ENCODE measurements at places on chromosomes 2 and 18.
A peak's percentile ranks its signal among the peaks of the same experiment; 100 is the strongest.

GRCh38 chr2:162074928-162075688 is 1.1 kb upstream of the DPP4 start:
- DNase-seq: no peak

DNA sequence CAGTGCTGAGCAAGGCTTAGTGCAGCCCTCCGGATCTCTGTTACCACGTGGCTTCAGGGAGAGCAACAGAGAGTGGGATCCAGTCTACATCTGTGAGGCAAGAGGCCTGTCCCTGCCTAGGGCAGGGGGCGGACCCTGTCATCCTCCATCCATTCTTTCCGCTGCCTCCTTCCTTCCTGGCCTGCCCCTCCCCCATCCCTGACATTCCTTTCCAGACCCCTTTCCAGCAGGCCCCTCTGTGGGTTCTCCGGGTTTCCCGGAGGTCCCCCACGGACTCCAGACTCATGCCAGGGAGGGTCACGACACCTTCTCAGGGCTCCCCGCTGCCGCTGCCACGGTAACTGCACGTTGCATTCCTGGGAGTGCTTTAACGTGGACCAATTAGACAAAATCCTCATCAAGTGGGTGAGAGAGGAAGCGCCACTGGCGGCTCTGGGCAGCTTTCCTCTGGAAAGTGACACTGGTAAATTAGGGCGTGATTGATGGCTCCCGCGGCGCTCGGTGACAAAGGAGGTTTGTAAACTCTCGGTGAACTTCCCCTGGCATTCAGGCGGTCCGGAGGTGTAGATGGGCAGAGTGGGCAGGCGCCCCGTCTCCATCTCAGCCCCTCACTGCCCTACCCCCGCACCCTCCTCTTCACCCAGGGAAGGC is 11.4 kb downstream of the ATOH8 start:
- no peak for DNase-seq

DNA sequence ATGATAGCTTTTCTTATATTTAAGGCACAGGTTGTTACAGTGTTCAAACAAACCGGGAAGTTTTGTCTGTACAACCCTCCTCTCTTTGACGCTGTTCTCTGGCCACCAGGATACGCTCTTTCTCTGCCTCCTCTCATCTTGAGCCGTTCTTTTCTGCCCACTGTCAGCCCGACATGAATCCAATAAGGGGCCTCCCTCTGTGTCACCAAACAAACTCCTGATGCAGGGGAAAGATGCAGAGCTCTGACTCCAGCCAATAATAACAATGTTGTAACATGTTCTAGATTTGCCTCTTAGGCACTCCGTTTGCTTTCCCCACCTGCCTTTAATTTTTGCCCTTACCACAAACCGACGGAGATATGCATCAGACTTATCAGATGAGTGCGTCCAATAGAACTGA is 449.3 kb downstream of the SLC4A3 start:
- peak; percentile 62 for DNase-seq

DNA sequence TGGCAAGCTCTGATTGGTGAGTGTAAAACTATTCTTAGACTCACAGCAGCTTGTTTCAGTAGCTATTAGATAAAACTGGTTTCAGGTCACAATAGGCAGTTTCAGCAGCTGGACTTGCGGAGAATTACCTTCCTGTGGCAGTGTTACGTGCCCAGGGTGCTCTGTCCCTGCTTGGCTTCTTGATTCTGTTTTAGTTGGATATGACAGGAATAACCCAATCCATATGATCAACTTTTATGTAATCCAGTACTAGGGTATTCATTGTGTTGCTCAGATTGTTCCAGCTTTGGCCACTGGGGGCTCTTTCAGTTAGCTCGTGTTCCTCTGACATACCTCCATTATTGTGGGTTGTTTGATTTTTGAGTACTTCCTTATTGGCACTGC is 43.1 kb downstream of the INPP4A start:
- no peak for DNase-seq

DNA sequence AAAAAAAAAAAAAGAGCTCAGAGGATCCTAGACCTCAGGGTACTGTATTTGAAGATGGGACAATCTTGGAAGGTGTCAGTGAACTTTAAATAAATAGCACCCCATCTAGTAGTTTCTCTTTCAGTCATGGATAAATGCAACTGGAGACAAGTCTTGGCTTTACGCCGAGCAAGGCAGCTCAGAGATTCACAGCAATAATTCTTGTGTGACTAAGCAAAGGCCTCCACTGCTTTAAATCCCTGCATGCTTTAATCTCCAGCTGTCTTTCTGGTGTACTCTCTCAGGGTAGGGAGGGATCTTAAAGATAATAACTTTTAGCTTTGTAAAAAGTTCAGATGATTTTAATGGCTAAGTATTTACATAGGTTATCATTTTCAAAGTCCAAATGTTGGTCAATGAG is 36.3 kb downstream of the NRXN1 start:
- no peak for DNase-seq

GRCh38 chr18:25798046-25798445 is 292.4 kb downstream of the SS18 start:
- no peak for DNase-seq

- no peak for DNase-seq
Observed at GRCh38 chr18:76370686-76371085, 124.4 kb downstream of the ZNF516 start.

DNA sequence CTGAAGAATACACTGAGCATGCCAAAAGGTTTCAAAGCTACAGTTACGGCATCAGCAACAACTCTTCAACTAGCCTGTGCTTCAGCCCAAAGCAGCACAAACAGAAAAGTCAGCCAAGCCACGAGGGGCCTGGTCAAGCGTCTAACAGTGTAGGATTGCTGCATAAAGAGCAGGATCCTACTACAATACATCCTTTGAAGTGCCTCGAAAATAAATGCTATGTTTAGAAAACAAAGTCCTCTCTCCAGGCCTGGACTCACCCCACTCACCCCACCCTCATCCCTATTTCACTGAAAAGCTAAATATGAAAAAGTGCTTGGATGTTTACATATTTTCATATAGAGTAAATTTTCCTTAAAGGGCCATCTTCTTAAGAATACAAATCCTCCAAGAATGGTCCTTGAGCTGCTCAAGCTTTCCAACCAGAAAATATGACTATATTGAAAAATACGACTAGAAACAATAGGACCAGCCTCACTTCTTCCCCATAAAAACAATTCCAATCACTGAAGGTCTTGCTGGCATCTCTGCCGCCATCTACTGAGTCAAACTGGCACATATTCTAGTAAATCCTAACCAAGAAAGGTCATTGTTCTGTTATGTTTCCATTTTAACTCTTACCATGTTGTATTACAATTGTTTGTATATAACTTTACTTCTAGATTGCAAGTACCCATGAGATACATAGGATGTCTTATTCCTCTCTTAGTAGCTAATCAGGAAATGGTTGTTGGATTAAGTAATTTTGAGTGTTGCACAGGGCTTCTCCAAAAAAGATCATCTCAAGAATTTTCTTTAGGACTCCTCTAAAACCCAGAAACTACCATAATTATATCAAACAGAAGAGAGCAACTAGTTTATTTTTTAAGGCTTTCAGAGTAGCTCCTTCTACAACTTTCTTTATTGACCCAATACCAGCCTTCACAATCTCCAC is 63.6 kb downstream of the CLHC1 start:
- no peak for DNase-seq

DNA sequence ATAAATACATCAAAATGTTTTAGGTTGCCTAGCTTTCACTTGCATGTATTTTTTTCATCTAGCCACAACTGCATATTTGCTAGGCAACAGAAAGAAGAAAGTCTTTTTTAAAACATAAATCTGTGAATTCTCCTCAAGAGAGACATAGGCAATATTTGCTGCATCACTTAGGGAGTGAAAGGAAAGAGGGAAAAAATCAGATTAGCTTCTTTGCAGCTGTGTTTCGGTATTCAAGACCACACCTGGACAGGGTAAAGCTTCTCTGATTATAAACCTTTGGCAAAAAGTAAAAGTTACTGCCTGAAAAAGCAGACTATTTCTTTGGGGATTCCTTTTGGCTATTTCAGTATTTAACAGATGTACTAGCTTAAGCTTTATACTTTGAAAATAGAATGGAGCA is 280.9 kb upstream of the ZSWIM2 start:
- no peak for DNase-seq

- no peak for DNase-seq
Observed at GRCh38 chr2:139083121-139083520, 302.9 kb upstream of the NXPH2 start.

- no peak for DNase-seq
Observed at GRCh38 chr2:115887209-115887776, 1444.9 kb downstream of the DPP10 start.

DNA sequence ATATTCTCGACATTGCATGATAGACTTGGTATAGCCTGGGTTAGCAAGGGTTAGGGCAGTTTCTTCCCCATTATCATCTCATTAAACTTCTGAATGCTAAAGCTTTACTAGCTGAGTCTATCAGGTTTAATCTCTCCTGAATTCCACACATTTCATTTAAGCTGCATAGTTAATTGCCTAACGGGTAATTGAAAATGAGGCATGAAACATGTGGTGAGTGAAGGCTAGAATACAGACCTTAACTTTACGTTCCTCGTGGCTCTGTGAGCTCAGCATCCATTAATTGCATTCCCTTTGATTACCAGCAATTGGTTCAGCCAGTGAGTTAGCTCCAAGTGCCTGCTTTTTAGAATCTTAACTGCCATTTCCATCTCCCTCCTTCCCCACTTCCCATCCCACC is 126.5 kb upstream of the MEX3C start:
- no peak for DNase-seq

DNA sequence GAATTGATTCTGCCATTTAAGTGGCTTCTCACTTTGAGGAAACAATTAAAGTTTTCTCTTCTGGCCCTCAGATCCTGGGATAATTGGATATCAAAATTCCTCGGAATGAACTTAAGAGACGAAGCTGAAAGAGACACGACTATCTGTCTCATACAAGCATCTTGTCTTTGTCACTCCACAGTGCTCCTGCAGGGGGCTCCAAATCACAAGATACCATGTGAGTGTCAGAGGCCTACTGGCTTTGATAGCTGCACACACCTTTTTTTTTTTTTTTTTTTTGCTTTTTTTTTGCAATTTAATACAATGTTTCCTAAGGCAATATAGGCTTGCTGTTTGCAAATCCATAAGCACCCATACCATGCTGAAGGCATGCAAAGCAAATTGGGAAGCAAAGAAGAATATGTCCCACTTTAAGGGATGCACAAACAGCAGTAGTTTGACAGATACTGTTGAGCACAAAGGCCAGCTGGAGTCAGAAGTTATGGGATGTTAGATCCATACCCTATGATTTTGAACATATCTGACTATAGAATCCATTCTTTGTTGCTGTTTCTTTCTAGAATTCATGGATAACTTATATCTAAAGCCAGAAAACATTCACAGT is 109.0 kb upstream of the CBLN2 start:
- no peak for DNase-seq

DNA sequence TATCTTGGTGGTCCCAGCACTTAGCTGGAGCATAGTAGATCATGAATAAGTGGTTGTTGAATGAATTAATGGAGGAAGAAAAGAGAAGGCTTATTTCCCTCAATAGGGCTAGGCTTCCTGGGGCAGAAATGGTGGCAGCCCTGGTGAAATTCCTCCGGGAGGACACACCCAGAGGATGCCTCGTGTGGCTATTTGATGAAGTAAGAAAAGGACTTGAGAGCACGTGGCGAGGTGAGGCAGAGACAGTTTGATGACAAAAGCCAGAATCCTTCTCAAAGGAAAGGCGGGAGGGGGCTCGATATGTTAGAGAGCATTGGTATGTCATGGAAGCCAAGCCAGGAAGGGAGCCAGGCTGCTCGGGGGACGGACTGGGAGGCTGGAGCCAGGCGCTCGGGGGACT is 14.7 kb downstream of the FAM228A start:
- no peak for DNase-seq

DNA sequence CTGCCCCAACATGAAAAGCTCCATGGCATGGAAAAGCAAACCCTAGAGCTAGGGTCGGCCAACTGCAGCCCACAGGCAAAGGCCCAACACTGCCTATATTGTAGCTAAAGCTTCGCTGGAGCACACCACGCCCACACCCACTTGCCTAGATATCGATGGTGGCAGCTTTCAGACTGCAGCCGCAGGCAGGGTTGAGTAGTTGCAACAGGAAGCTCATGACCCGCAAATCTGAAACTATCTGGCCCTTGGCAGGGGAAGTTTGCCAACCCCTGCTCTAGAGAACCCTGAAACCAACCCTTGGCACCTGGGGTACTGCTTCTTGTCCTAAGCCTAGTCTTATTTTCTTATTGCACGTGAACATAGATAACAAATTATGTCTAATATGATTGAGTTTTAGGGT is 250.0 kb downstream of the SOX11 start:
- DNase-seq: no peak

- DNase-seq: peak; percentile 44
Observed at GRCh38 chr18:49656073-49656692, 94.3 kb downstream of the LIPG start.

DNA sequence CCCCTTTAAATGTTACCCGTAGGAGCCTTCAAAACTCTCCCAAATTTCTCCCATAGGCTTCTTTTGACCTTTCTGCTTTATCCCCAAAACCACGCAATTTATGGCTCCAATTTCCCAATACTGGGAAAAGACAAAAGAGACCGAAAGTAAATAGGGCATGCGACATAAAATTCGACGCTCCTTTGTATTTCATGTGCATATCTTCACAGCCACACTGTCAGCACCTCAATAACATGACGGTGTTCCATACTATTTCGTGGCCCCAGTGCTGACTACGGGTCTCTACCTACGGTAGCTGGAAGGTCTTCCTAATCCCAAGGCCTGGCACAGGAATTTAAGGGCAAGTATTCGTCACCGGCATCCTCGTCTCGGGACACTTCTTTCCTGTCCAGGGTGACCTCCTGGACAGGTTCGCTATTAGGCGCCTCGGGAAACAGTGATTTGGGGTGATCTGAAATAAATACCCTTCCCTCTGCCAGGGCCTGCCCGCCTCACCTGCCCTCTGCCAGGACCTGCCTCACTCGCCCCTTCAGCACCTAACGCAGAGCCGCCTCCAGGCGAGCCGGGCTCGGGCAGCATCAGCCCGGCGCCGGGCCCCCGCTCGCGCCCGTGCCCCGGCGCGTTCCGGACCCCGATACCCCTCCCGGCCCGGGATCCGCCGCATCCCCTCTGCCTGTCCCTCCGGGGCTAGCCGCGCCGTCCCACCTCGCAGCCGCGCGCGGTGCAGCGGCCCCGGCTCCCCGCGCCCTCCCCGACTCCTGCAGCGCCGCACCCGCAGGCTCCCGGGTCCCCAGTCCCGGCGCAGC is 680 bp downstream of the DTNB start:
- no peak for DNase-seq

DNA sequence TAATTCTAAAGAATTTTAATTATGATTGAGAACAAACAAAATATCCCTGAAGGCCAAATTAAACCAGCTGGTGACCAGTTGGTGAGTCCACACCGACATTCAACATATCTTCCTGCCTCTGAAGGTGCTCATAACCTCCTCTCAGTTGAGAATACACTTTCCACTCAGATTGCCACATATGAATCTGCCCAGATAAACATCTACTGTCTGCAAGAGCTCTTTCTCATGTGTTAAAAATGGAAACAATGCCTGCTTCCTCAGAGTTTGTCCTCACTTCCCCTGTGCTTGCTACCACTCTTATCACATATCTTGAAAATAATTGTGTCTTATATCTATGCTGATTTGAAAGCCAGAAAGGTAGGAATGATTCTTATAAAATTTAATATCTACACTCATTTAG is 177.7 kb upstream of the GULP1 start:
- DNase-seq: no peak
